Stimulated activated CD4-positive, alpha-beta T cell treated with anti-CD3 and anti-CD28 coated beads, TNF-alpha, amount 100 ng/mL, for 1 hour (primary cell): ENCODE measurements at places on chromosomes 5 and 9.

- DNase-seq = no peak
Measured at GRCh38 chr9:98801561-98801960, 5.2 kb upstream of the ANKS6 start.

- DNase-seq = no peak
Measured at GRCh38 chr5:112720576-112720975, 17.1 kb upstream of the APC start.

DNA sequence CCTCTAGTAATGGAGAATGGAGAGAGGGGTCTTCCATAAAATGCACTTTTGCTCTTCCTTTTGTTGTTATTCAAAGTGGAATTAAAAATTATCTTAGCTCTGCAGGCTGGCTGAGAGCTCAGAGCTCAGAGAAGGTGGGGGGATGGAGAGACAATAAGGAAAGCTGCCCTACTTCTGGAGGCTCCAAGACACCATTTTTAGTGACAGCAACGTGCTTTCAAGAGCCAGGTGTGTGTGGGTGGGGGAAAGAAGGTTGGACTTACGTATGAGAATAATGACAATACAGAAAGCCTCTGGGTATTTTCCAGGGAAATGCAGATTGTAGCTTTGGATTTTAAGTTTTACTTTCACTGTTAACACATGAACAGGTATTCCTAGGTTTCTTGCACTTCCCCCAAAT is 173.9 kb downstream of the TRPM3 start:
- DNase-seq = no peak

DNA sequence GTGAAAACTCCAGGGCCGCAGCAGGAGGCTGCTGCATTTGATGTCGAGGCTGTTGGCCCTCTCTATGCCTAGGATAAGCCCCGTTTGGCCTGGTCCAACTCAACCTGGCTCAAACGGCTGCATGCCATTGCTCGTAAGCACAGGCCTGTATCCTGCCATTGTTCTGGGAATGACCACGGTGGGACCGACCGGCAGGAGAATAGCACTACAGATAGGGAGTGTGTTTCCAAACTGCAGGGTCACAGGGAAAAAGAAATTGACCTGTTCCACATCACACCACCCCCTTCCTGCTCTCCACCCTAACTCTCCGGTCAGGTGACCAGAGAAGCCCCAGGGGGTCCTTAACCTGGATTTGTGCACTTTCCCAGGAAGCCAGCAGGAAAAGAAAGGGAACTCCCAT is 278.7 kb upstream of the KLF4 start:
- DNase-seq = no peak

DNA sequence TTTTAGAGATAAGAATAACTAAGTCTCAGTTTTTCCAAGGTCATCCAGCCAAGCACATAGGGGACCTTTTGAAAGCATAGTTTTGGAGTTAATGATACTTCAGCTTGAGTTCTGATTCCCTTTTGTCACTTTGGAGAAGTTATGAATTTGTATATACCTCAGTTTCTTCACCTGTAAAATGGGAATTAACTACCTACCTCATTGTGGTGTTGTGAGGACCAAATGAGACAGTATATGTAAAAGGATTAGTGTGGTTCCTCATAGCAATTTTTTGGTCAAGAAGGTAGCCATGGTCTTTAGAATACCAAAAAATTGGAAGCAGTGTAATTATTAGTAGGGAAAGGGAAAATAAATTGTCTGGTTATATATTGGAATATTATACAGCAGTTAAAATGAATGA is 97.6 kb upstream of the DHFR start:
- DNase-seq = no peak

GRCh38 chr9:36793277-36793676 is 220.6 kb downstream of the MELK start:
- DNase-seq = no peak

DNA sequence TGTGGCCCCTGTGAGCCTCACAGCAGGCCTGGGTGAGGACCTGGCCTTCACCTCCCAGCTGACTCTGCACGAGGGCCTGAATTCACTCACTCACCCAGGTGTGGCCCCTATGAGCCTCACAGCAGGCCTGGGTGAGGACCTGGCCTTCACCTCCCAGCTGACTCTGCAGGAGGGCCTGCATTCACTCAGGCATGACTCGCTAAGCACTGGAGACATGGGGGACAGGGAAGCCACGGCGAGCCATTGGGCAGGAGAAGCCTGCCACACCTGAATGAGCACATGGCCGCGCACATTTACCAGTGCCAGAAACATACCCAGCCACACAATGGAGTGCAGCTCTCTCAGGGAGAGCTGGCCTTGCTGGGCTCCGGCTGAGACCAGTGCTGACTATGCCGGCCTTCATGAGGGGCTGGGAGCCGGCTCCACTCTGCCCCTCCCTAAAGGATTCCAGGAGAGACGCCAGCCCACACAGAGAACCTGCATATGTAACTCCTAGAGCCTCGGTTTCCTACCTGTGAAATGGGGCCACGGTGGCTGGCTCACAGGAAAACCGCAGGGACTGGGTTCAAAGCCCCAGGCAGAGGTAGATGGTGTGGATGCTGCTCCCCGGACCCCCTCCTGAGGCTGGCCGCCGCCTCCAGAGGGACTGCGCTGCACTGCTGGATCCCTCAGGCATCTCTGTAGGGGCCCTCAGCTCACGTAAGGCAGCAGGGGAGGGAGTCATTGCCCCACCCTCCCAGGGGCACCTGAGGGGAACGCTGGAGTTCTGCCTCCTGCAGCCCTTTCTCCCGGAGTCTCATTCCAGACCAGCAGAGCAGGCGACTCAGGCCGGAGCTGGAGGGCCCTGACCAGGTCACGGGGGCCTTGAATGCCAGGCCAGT is 7.2 kb downstream of the ADAMTS2 start:
- no peak for DNase-seq

DNA sequence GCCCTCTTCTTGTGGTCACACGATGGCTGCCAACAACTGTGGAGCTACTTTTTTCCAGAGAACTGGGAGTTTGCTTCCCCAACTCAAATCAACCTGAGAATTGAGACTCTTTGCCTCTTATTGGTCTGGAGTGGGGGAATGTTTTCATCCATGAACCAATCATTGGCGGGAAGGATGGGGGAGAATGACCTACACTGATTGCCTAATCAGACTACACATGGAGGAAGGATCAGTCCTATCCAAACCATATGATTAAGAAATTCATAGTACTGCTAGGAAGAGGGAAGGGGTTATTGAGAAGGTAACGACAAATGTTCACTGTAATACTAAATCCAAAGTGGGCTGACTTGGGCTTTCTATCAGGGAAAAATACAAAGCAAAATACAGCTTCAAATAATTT is 7.9 kb upstream of the KIF2A start:
- no peak for DNase-seq

DNA sequence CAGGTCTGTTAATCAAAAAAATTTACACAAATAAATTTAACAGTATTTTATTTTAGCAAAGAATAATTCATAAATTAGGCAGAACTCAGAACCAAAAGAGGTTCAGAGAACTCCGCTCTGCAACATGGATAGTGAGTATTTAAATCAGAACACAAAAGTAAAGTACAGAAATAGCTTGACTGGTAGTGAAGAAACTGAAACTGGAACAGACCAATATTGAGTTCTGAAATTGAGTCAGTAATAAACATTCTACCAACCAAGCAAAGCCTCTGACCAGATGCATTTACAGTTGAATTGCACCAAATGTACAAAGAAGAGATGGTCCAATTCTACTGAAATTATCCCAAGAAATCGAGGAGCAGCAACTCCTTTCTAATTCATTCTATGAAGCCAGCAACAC is 1542.8 kb downstream of the EFNA5 start:
- DNase-seq = no peak

DNA sequence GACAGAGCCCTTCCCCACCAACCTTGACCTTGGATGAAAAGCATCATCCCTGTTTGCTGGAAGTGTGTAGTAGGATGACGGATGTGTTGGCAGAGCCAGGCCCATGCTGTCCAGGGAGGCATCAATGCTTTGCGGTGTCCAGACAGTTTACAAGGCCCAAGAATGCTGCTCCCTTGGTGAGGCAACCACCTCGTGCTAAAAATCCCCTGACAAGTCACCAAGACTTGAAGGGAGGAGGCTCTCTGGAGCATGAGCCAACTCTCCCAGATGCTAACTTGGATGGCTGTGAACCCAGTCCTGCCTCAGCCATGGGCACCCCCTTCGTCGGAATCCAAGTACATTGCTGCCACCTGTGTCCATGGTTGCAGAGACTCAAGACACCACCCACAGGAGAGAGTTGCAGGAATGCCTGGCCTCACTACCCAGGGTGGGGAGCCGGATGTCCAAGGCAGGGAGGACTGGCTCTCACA is 9.5 kb upstream of the NKD2 start:
- DNase-seq = no peak

- no peak for DNase-seq
Measured at GRCh38 chr5:76809141-76809540, 9.7 kb upstream of the F2RL1 start.
